ENCODE measurements at places on chromosomes 1 and 21. TPM values are rescaled to one million over a fixed set of nuclear protein-coding genes. Genes with fewer than 3 reads are reported as not detected.

The RCC2 gene
- total RNA-seq: 57.2 TPM

GRCh38 chr1:15410884-15411245 lies 1.2 kb downstream of the EFHD2 start:
- H3K4me1 ChIP-seq: peaks cover 38% of the 10 kb centered on the region
- H3K4me3 ChIP-seq: peak overlapping the region; percentile 96
- no peaks in the 10 kb centered on the region for H3K36me3 ChIP-seq
- no peak overlapping the region for H3K27ac ChIP-seq

DNA sequence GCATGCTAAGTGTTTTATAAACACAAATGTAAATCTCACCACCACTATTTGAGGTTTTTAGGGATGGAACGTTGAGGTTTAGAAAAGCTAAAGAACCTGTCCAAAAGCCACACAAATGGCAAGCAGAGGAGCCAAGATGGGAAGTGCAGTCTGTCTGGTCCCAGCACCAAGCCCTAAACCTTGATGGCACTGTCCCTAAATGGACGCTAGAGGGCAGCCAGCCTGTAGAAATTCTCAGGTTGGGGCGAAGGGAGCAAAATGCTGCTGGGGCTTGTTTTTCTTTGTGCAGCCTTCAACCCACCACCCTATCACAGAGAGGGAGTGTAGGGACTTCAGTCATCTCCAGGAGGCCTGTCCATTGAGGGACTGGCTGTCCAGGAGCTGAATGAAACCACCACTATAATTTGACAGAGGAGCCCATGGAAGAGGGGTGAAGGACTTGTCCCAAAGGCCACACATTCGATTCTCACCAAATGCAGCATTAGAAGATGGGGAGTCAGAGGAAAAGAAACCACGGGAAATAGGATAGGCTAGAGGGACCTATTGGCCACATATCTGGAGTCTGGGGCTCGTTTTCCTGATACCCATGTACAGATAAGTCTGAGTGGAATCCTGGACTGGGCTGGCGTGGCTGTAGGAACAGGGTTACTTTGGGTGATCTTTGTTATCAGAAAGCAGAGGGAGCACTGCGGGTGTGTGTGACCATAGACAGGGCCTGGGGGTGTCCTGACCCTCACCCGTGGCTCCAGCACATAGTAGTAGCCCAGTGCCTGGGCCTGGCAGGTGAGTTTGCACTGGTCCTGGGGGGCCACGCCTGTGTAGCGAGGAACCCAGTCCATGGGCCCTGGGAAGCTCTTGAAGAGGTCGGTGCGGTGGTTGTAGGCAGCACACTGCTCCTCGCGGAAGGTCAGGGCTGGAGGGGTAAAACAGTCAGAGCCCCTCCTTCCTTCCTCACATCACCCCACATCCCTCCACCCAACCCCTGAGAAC lies 6.1 kb downstream of the ADAMTS4 start:
- H3K36me3 ChIP-seq: no peaks in the 10 kb centered on the region
- no peaks in the 10 kb centered on the region for H3K27me3 ChIP-seq
- DNase-seq: no peak
- no peak overlapping the region for H3K27ac ChIP-seq

GRCh38 chr1:56064705-56065104 lies 514.7 kb downstream of the PLPP3 start:
- no peak overlapping the region for H3K4me3 ChIP-seq
- peaks cover 28% of the 10 kb centered on the region for H3K4me1 ChIP-seq
- no peak overlapping the region for H3K27ac ChIP-seq
- H3K27me3 ChIP-seq: no peaks in the 10 kb centered on the region
- no peaks in the 10 kb centered on the region for H3K36me3 ChIP-seq
- no peak for DNase-seq

DNA sequence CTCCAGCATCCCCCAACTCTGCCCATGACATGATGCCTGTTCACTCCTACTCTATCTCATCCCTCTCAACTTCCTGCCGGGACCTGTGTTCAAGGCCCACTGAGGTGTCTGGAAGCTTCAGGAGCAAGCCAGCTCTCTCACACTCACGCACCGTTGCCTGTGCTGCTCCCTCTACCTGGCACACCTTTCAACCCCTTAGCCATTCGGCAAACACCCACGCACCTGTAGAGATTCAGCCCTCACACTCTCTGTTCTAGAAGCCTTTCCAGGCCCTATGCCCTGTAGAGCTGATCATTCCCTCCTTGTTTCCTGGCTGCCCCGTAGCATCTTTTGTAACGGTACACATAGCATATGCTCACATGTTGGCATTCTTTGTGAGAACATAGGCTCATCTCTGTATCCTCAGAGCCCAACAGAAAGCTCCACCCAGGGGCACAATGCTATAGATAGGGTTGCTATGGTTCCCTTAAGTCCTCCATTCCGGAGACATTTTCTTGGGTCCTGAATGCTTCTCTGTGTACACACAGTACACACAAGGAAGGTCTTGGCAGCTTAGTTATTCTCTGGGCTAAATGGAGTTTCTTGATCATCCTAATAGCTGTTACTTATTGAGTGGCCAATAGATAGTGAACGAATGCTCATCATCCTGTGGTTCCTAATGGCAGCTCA lies 1.3 kb downstream of the C8B start:
- H3K36me3 ChIP-seq: no peaks in the 10 kb centered on the region
- no peak overlapping the region for H3K4me3 ChIP-seq
- no peak overlapping the region for H3K27ac ChIP-seq
- DNase-seq: no peak

The CNKSR1 gene
- total RNA-seq: not detected

The SKI gene
- 139 TPM for total RNA-seq

The ZFP69 gene
- total RNA-seq: 2.8 TPM

DNA sequence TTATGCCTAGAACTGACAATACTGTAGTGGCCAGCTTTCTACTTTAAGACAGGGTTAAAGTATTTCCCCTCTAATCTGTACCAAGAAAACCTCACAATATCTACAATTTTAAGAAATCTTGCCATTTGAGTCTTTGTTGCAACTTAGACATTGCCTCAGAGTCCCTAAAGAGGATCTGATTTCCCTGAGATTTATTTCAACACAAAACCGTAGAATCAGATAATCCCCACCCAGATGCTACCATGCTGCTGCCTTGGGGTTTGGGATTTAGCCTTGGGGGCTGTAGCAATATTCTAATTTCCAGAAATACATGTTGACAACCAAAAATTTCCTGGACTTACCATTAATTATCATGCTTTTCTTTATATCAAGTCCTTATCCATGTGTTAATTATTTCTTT lies 50.3 kb upstream of the DENND1B start:
- no peaks in the 10 kb centered on the region for H3K36me3 ChIP-seq
- no peaks in the 10 kb centered on the region for H3K4me1 ChIP-seq
- H3K27ac ChIP-seq: no peak overlapping the region
- no peak for DNase-seq
- H3K4me3 ChIP-seq: no peak overlapping the region
- H3K27me3 ChIP-seq: no peaks in the 10 kb centered on the region

The KCNJ9 gene
- 1.2 TPM for total RNA-seq

The FBLIM1 gene
- total RNA-seq: 641 TPM

DNA sequence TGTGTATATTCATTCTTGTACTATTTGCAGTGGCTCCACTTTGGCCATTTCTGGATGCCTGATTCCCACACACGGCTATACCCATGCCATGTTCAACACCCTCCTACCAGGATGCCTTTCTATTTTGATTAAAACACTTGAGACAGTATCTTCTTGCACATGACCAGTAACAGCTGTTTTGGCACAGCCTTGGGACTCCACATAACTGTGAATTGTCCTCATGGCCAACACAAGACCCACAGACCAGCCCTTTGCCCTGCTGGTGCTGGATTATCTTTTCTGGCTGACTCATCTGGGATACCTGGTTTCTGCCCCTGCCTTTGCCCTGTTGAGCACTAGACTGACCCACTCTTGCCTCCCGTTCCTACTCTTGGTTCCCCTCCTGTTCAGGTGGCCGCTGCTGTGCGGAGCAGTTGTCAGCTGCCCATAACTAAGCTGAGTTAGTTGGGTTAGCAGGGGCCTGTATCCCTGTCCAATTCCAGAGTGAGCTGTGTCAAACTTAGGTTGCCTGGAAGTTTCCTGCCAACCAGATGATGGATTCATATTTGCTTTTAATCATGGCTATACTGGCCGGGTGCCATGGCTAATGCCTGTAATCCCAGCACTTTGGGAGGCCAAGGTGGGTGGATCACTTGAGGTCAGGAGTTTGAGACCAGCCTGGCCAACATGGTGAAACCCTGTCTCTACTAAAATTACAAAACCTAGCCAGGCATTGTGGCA lies 10.8 kb upstream of the EYA3 start:
- no peak overlapping the region for H3K4me3 ChIP-seq
- no peak overlapping the region for H3K27ac ChIP-seq
- no peak for DNase-seq
- H3K36me3 ChIP-seq: no peaks in the 10 kb centered on the region

DNA sequence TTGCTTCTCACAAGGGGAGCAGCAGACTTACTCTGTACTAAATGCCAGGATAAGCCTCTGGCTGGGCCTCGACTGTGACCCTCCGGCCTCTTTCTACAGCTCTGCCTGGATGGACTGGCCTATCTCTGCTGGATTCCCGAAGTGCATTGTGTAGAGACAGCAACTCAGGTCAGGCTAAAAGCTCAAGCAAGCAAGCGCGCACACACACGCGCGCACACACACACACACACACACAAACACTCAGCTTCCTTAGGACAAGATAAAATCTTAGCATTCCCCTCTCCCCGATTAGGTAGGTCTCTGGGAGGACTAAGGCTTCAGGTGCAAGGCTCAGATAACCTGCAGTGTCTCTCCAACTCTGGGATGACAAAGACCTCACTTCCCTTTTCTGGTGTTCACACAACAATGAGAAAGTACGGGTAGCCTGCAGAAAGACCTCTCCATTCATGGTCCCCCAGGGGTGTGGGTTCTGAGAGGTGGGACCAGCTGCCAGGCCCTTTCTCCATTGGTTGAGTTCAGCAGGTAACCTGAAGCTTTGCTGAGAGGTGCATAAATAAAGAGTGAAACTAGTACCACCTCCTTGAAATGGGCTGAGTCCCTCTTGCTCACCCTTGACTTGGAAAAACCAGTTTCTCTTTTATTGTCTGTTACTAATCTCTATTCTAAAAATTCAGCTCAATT lies 155.1 kb upstream of the CAMK1G start:
- no peak overlapping the region for H3K4me3 ChIP-seq
- no peaks in the 10 kb centered on the region for H3K4me1 ChIP-seq
- H3K36me3 ChIP-seq: no peaks in the 10 kb centered on the region
- DNase-seq: peak; percentile 25
- H3K27me3 ChIP-seq: no peaks in the 10 kb centered on the region
- no peak overlapping the region for H3K27ac ChIP-seq

DNA sequence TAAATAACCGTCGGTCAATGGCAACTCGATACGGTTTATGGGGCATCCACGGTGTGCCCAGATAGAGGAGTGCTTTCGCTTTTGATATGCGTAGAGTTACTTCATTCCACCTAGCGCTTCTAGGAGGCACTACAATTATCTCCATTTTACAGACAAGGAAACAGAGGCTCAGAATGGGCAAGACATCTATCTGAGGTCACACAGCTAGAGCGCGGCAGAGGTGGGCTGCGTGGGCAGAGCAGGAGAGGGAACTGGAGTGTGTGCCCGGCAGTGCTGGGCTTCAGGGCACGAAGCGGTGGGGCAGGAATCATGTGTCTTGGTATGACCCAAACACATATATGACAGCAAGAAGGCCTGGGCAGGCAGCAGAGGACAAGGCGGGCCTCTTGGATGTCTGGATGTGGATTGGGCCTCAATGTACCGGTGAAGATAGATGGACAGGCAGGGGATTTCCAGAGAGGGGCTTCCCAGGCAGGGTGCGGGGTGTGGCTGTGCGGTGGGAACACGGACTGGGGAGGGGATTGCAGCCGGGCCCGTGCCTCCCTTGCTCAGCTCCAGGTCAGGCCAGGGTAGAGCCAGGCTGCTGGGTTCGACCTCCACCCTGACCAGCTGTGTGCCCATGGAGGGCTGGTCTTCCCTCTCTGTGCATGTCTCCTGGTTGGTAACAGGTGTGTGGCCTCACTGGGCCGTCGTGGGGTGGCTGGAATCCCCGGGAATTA lies 21.2 kb downstream of the TP73 start:
- H3K27ac ChIP-seq: no peak overlapping the region
- DNase-seq: no peak
- H3K36me3 ChIP-seq: no peaks in the 10 kb centered on the region
- no peaks in the 10 kb centered on the region for H3K27me3 ChIP-seq
- H3K4me1 ChIP-seq: no peaks in the 10 kb centered on the region
- H3K4me3 ChIP-seq: no peak overlapping the region

- peak overlapping the region; percentile 93 for H3K4me3 ChIP-seq
- H3K27me3 ChIP-seq: no peaks in the 10 kb centered on the region
- no peak for DNase-seq
- H3K4me1 ChIP-seq: no peaks in the 10 kb centered on the region
- peaks cover 8% of the 10 kb centered on the region for H3K36me3 ChIP-seq
- H3K27ac ChIP-seq: no peak overlapping the region
Observed at GRCh38 chr1:232951605-232952004, 1.2 kb downstream of the NTPCR start.

- no peak for DNase-seq
- H3K4me1 ChIP-seq: no peaks in the 10 kb centered on the region
- no peaks in the 10 kb centered on the region for H3K27me3 ChIP-seq
- no peak overlapping the region for H3K27ac ChIP-seq
- H3K4me3 ChIP-seq: no peak overlapping the region
- H3K36me3 ChIP-seq: no peaks in the 10 kb centered on the region
Observed at GRCh38 chr1:119438761-119439160, 23.8 kb downstream of the HSD3B2 start.

The SAMD11 gene
- 9.7 TPM for total RNA-seq

The DAB1 gene
- total RNA-seq: not detected

DNA sequence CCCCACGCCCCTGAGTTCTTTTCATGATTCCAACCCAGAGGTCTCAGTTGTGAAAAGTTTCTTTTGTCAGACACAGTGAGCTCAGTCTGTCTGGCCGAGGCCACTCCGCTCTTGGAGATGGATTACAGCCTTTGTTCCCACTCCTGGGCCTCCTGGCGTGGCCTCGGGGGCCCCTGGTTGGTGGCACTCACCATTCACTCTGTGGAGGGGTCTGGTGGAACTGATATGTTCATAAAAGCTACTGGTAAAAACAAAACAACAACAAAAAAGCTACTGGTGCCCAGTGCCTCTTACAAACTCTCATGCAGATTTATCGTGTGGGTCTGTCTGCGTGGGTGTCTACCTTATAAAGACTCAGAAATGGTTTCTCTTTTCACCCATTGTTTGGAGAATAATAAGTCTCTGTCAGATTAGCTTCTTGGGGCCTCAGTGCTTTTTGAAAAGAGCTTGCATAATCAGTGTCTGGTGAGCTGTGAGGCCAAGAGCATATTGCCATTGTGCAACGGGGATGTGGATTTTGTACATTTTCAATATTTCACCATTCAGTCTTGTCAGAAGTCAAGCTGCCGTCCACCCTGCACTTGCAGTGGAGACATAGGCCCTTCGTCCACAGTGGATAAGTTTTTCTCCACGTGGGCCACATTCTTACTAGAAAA lies 86.7 kb downstream of the GALNT2 start:
- no peaks in the 10 kb centered on the region for H3K36me3 ChIP-seq
- H3K27me3 ChIP-seq: no peaks in the 10 kb centered on the region
- no peak overlapping the region for H3K27ac ChIP-seq
- DNase-seq: no peak
- H3K4me1 ChIP-seq: no peaks in the 10 kb centered on the region

- H3K36me3 ChIP-seq: no peaks in the 10 kb centered on the region
- H3K27me3 ChIP-seq: no peaks in the 10 kb centered on the region
- H3K4me3 ChIP-seq: no peak overlapping the region
- DNase-seq: no peak
- no peaks in the 10 kb centered on the region for H3K4me1 ChIP-seq
- H3K27ac ChIP-seq: no peak overlapping the region
Observed at GRCh38 chr1:165069829-165070228, 286.7 kb downstream of the LMX1A start.
